Stimulated activated CD8-positive, alpha-beta memory T cell treated with anti-CD3 and anti-CD28 coated beads, Interleukin-15, amount 100 ng/mL, for 48 hours (primary cell): ENCODE measurements at places on chromosomes 1 and 21.
A peak's percentile ranks its signal among the peaks of the same experiment; 100 is the strongest.

DNA sequence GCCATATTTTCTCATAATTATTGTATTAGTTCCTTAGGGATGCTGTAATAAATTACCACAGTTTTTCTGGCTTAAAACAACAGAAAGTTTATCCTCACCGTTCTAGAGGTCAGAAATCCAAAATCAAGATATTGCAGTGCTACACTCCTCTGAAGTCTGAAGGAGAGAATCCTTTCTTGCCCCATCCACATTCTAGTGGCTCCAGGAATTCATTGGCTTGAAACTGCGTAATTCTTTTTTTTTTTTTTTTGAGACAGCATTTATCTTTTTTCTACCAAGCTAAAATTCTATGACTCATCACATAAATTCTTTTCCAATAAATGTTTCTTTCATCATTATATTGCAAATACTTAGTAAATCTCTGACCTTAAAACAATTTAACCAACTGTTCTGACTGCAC lies 451.0 kb upstream of the RGS18 start:
- no peak for DNase-seq

GRCh38 chr1:115116512-115116911 lies 27.2 kb upstream of the TSPAN2 start:
- no peak for DNase-seq

DNA sequence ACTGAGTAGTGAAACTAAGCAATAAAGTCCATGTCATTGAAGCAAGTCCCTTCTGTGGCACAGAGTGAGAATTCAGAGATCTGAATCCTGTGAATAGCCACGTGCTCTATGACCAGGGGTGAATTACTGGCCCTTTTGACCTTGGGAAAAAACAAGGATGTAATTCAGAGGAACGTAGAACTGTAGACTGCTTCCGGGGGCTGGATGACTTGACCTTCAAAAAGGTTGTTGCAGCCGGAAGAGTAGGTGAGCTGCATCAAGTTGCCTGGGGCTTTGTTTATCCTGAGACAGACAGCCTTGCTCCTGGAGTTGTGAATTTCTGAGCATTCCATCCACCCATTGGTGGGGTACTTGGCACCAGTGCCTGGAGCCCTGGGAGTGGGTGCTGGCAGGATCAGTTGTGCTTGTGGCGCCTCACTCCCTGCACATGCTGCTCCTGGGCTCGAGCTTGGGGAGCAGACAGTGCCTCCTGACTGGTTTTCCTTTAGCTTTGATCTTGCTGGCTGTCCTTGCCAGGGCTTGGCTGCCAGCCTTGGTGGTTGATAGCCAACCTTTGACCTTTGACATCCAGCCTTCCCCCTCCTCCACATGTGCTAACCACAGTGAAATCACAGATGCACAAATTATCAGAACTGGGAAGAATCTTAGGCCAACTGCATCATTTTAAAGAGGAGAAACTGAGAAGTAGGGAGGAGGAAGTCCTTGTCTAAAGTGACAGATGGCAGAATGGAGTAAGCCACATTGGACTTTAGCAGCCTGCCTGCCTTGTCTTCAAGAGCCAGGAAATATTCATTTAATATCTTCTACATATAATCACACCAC lies 16.2 kb upstream of the MYOG start:
- no peak for DNase-seq

DNA sequence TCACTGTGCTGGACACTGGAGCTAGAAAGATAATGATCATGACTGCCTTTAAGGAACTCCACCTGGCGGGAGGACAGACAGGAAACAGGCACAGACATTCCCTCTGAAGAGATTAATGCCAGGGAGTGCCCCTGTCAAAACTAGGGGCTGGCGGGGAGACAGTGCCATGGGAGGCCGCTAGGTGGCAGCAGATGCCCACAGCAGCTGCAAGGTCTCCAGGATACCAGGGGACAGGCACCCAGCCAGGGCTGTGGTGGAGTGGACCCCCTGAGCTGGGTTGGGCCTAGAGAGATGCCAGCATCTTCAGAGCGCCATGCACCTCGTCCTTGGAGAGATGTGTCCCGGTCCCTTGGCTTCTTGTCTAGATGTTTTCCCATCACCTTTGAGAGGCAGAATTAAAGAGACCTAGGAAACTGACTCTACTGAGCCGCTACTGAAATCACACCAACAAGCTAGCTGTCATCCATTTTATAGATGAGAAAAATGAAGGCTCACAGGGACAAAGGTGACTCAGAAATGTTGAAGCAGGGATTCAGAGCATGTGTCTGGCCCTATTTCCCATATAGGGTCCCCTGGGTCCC lies 3.6 kb downstream of the REN start:
- DNase-seq = peak; percentile 60

GRCh38 chr1:8985915-8986813 lies 40.1 kb downstream of the SLC2A7 start:
- no peak for DNase-seq
